Pons (tissue), 1 donor: ENCODE measurements at places on chromosomes 4 and X.

DNA sequence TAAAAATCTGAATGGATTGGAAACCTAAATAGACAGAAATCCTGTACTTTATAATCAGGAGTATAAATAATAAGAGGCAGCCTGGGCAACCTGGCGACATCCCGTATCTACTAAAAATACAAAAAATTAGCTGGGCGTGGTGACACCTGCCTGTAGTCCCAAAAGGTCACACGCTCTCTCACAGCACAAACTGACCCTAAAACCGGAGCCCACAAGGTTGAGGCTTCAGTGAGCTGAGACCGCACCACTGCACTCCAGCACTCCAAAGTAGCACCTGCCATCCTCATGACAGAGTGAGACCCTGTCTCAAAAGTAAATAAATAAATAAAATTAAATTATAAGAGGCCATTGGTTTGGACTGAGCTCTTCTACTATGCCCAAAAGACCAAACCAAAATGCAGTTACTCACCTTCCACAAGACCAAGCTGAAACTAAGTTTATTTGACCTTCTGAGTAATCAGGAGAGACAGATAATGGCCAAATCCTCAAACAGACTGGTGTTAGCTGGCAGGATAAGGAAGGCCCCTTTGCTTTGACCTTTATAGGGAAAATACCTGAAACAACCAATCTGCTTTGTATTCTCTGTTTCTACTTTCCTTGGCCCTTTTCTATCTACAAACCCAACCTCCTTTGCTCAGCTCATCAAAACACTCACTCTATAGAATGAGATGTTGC is 3.2 kb upstream of the GRSF1 start:
- no peak for DNase-seq

DNA sequence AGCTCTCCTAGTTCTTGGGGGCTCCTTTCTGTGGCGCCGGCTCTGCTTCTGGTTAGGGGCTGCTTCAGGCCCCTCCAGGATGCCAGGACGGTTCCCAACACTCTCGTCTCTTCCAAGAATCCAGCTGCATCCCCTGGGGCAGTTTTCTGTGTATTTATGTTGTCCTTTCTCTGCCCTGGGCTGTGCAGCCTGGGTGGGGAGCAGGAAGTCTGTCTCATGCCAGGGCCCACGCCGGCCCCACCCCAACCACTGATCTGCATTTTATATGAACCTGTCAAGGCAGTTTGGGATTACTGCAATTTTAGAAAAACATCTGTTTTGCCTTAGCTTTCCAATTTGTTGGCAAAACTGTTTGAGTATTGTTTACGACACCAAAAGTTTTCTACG is 14.6 kb downstream of the CTBP1 start:
- no peak for DNase-seq

DNA sequence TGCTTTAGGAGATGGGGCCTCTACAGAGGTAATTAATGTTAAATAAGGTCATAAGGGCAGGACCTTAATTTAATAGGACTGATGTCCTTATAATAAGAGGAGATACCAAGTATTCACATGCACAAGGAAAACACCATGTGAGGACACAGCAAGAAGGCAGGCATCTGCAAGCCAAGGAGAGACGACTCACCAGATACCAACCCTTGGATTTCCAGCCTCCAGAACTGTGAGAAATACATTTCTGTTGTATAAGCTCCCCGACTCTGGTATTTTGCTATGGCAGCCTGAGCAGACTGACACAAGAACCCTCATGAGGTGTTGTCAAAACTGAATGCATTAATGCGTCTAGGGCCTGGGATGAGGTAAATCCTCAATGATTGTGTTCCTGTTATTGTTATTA is 56.2 kb upstream of the MAPK10 start:
- DNase-seq = no peak

GRCh38 chrX:18996536-18996935 is 12.6 kb upstream of the PHKA2 start:
- DNase-seq = no peak

DNA sequence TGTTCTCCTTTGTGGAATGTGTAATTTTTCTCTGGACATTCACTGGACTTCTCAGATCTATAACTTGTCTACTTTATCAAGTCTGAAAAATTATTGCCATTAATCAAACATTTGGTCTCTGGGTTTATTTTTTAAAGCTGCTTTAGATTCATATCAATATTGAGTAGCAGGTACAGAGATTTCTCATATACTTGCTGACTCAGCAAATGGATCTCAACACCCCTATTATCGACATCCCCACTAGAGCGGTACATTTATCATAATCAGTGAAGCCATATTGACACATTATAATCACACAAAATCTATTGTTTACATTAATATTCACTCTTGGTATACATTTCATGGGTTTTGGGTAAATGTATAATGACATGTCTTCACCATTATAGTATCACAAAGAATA is 268.7 kb downstream of the SPOCK3 start:
- DNase-seq = no peak

DNA sequence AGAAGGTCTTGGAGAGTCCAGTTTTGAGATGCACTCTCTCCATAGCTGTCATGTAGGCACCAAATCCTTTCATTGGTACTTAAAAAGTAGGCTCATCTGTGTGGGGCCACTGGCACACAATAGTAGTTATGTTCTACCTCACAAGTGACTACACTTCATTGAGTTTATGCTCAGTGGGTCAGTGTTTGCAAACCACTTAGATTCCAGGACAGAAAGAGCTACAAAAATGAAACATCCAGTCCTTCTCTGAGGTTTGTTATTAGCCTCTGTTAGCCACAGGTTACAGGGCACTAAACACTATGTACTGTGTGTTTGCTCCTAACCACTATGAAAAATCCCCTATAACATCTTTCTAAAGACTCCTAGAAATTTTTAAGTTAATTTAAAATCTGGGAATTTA is 13.8 kb downstream of the RAB28 start:
- DNase-seq = no peak

GRCh38 chrX:15142084-15142715 is 127.7 kb downstream of the ASB9 start:
- no peak for DNase-seq

DNA sequence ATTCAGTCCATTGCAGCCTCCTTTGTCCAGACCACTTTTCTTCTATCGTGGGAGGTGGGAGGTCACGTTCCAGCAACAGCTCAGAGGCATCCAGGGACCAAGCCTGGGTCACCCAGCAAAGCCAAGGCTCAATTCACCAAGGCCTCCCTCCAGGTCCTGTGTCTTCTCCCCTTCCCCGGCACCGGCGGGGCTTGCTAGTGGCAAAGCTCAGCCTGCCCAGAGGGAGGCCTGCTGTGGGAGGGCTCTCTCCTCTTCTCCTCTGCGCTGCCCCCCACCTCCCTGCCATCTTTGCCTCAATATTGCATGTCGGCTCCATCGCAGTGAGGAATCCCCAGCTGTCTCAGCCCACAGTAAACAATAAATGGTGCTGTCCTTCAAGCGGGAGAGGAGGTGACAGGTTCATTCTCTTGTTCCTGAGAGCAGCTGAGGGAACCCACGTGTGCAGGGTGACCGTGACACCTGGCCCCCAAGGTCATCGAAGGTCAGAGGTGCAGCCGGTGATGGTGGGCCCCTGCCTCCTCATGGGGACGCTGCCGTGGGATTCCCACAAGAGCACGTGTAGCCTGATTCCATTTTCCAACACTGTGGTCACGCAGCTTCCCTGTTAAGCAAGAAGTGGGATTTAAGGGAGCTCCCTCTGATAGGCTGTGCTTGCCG is 111.5 kb upstream of the PSAPL1 start:
- no peak for DNase-seq

GRCh38 chrX:28205126-28205525 is 223.9 kb upstream of the DCAF8L1 start:
- no peak for DNase-seq

GRCh38 chr4:57371671-57372070 is 261.5 kb upstream of the IGFBP7 start:
- no peak for DNase-seq

- DNase-seq = no peak
These were observed 19.9 kb downstream of the RPS6KA6 start for GRCh38 chrX:84168095-84168494.

DNA sequence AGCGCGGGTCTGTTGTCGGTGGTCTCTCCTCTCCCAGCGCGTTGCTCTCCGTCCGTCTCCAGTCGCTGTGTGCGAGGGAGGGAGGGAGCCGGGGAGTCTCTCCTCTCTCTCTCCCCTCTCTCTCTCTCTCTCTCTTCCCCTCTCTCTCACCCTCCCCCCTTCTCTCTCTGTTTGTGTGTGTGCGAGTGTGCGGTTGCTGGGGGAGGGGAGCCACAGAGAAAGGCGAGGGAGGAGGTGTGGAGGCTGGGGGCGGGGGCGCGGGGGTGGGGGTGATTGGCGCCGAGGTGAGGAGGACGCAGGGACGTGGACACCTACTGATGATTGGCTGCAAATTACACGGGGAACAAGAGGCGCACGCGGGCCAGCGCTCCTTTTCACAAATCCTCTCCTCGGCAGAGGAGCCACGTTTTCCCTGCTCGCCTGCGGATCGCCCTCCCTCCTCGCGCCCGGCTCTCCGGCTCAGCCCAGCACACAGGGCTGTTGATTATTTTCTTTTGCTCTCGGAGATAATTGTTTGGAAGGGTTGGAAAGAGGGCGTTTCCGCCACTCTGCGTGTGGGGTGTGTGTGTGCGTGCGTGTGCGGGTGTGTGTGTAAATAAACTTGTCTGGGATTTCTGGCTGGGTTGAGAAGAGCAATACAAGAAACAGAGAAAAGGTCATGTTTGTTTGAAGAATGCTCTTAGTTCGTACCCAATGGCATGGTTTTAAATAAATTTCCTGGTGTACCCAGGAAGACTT is at the start of gene CXXC4:
Gene CXXC4, minus strand, starts transcription at position 73 of the 738 bp plus-strand sequence. CDS start 3,092 bp downstream, outside the sequence.
- peak; percentile 85 for DNase-seq

GRCh38 chrX:129779747-129780146 is at the start of gene SASH3:
TSS of gene SASH3 (plus strand) at chrX:129779949. CDS start at chrX:129780098, 149 bp downstream.
- peak; percentile 28 for DNase-seq

- DNase-seq = no peak
These were observed 1.1 kb downstream of the ZFP42 start for GRCh38 chr4:187996502-187997177.

DNA sequence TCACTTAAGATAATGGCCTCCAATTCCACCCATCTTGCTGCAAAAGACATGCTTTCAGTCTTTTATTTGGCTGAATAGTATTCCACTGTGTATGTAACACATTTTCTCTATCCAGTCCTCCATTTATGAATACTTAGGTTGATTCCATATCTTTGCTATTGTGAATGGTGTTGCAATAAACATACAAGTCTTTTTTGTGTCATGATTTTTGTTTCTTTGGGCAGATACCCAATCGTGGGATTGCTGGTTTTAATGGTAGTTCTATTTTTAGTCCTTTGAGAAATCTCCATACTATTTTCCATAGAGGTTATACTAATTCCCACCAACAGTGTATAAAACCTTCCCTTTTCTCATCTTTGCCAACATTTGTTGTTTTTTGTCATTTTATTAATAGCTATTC is 180.9 kb downstream of the SMIM20 start:
- DNase-seq = no peak

- no peak for DNase-seq
These were observed 644.7 kb upstream of the BOD1L1 start for GRCh38 chr4:14272206-14272605.

- DNase-seq = peak; percentile 71
These were observed 7.5 kb downstream of the PCDH10 start for GRCh38 chr4:133156556-133156955.

- no peak for DNase-seq
These were observed 31.0 kb upstream of the SLC34A2 start for GRCh38 chr4:25624616-25625015.

- DNase-seq = no peak
These were observed 52.1 kb upstream of the TBC1D9 start for GRCh38 chr4:140808256-140808655.

GRCh38 chr4:150289198-150289597 is 211.0 kb downstream of the DCLK2 start:
- DNase-seq = no peak

GRCh38 chr4:83217721-83218522 is 66.7 kb downstream of the COQ2 start:
- peak; percentile 60 for DNase-seq

DNA sequence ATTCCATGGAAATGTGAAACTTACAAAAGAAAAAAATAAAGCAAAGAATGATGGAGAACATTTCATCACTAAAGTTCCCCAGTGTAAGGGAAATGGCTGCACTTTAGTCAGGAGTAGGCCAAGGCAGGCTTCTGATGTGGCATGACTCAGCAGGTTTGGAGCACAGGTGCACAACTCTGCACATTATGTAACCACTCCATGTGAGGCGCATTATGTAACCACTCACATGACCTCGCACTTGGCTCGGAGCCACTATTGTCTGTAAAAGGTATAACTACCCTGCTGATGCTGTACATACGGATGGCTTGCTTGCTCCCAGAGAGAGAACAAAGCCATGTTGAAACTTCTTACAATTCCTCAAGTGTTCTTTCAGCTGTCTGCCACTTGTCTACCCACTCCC is 727.6 kb downstream of the TRAM1L1 start:
- DNase-seq = no peak

DNA sequence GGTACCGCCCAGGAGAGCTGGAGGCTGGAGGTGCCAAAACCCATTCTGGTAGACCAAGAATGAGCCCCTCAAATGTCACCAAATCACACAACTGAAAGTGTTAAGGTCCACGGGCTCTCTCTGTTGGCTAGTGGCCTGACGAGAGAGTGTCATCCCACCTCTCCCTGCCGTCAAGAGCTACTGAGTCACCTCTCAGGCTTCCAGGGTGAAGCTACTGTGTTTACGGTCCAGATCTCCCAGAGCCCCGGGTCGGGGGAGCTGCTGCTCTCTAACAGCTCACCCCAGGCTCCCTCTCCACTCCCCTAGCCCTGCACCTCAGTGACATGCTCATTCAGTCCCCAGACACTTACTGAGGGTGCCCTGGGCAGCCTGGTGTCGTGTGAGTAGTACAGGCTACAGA is 59.2 kb downstream of the ADGRG2 start:
- DNase-seq = no peak

- DNase-seq = no peak
These were observed 47.2 kb downstream of the IQCM start for GRCh38 chr4:149768477-149768876.

GRCh38 chr4:68271851-68272357 is 26.4 kb upstream of the TMPRSS11B start:
- peak; percentile 89 for DNase-seq

- no peak for DNase-seq
These were observed 57.6 kb downstream of the RFC1 start for GRCh38 chr4:39308611-39309010.

GRCh38 chr4:144174401-144175067 is 34.0 kb upstream of the GYPA start:
- DNase-seq = peak; percentile 70

GRCh38 chr4:126800575-126801141 is 832.1 kb upstream of the INTU start:
- DNase-seq = no peak

- DNase-seq = no peak
These were observed 26.2 kb downstream of the TRMT10A start for GRCh38 chr4:99537674-99538073.
